GM12864 (cell line): ENCODE measurements at places on chromosomes 4 and X.

DNA sequence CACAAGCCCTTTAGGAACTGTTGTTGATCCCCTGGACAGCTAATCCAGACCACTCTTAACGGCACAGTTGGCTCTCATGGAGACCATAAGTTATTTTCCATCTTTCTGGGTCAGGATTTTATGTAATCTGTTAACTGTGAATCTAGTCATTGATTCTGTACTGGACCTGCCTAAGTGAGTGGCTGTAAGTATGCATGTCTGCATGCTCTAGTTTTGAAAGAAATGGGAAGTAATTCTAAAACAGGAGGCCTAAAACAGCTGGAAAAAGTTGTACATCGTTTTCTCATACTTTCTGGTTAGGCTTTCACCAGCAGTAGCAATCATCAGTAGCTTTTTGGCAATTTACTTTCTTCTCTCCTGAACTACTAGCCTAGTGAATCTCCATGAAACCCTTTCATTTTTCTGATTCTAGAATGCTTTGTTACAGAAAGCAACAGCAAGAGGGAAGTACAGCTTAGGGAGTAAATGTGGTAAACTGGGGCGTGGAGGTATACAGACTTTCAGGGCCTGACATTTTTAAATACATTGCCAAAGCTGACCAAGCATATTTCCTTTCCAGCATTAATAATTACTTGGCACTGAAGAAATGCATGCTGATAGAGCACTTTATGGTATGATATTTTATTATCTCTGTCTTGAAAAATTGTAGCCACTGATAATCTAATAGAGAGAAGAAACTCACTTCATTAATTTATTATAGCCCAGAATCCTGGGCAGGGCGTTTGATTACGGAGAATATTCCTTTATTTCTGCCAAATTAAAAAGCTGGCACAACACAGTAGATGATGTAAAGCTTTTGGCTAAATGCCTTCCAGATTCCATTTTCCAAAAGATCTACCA, 202.7 kb downstream of the BANK1 start:
- DNase-seq = no peak

DNA sequence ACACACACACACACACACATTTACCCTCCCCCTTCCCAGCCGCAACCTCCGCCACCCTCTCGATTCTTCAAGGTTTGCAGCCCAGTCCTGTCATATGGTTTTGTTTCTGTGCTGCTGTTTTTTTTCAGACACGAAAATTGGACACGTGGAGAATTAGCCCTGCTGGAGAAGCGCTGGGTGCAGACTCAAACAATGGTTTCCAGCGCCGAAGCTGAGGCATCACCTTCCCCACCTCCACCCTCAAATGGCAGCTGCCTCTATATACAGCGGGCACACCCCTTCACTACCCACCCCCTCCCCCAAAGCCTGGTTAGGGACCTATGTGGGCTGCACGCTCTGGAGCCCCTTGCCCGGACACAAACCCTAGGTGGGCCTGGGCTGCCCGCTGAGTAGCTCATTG, 87.9 kb downstream of the BCOR start:
- no peak for DNase-seq

DNA sequence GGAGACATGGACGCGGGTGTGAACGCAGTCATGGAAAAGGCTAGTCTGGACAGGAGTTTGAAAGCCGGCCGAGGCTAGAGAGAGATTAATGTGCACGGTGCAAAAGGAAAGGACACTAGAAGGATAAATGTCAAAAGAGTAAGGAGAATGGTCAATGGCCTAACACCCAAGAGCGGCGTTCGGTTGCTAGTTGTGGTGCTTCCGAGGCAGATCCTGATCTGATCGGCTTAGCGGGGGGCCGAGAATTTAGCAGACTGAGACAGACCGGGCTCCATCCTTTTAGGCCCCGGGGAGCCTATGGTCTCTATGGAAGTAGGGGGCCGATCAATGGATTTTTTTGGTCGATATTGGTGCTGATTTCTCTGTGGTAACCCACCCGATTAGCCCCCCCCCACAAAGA, 6.9 kb downstream of the GAGE10 start:
- no peak for DNase-seq

DNA sequence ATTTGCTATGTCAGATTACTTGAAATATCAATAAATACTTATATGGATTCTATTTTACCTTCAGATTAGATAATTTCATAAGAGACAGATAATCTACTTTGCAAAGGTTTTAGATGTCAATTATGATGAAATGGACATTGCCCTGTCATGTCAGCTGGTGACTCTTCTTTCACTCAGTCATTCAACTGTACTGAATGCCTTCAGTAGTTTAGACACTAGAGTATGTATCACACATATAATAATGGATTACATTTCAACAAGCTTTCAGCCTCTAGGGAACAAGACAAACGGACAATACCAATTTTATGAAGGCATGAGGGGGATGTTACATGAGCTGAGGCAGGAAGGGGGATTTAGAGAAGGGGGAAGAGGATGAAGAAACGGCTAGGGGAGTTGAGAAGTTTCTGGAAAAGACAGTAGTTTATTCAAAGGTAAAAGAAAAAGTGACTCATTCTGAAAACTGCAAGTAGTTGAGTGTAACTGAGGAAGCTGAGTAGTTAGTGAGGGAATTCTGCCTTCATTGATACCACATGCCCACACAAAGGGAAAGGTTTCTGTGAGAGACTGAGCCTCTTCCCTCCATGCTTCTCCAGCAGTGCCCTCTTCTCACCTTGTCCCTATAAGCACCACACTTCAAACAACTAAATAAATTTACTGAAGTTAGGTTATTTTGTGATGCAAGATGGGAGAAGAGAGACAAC, 25.7 kb downstream of the SLC9B2 start:
- DNase-seq = no peak

- DNase-seq = no peak
Measured at GRCh38 chr4:73211968-73212367, 46.6 kb downstream of the ANKRD17 start.

GRCh38 chrX:129638917-129639316, 15.8 kb downstream of the APLN start:
- DNase-seq = no peak

DNA sequence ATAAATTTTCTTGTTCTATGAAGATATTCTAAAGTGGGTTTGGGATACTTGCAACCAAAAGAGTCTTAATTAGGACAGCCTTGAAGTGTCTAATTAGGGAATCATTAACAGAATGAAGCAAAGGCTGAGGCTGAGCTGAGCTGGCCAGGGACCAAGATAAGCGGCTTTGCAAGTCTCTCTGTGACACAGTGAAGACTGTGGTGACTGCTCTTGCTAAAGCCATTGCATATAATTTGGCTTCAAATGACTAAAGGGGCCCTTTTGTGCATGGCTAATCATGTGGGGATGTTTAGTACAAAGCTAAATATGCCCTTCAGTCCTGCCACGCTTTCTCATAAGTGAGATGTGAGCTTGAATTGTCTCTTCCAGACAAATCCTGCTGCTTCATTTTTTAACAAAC, 31.2 kb upstream of the GYPA start:
- no peak for DNase-seq

GRCh38 chrX:8139716-8140115, 31.4 kb downstream of the VCX2 start:
- DNase-seq = no peak

- no peak for DNase-seq
Measured at GRCh38 chrX:123093792-123094191, 90.3 kb upstream of the GRIA3 start.

DNA sequence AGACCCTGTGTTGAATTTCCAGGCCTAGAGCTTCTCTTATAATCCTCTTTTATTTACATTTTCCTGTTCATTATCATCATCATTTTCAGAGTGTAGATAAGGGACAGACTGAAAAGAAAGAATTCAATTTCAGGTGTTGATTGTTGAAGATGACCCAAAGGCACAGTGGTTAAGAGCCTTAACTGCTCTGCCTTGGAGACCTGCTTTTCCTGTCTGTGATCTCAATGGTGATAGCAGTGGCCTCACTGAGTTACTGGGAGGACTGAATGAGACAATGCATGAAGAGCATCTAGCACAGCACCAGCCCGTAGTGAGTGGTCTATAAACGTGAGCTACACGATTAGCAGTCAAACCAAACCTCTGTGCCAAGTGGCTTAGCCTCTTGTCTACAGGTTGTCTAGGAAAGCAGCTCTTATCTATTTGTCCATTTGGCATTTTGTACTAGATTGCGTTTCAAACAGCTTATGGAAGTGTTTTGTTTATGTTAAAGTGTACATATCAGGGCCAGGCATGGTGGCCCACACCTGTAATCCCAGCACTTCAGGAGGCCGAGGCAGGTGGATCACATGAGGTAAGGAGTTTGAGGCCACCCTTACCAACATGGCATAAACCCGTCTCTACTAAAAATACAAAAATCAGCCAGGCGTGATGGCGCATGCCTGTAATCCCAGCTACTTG, 41.5 kb downstream of the SETD7 start:
- no peak for DNase-seq

DNA sequence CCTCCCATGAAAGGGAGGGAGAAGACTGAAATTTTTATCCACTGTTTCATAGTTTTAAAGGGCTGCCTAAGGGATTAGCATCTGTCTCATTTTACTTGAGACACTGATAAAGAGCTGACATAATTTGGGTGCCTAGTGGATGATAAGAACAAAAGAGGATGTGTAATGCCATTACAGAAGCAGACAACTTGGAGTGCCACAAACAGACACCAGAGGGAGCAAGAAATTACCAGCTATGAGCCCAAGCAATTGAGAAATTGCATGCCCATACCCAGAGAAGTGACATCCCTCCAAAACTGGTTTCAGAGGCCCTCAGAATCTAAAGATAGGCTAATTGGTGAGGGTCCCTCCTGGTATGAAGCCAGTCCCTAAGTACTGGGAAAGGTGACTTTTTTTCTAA, 38.5 kb upstream of the POU3F4 start:
- DNase-seq = no peak

DNA sequence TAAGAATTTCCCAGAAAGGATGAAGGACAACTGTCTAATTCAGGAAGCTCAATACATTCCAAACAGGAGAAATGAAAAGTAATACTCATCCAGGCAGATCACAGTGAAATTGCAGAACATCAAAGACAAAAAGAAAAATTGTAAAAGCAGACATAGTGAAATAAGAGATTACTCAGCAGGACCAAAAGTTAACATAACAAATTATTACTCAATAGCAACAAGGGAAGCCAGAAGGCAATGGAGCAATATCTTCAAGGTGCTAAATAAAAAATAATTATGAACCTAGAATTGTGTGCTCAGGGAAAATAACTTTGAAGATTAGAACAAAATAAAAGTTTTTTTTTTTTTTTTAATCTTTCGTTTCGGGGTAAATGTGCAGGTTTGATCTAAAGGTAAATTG, 30.5 kb upstream of the ENPP6 start:
- no peak for DNase-seq

GRCh38 chr4:23923141-23923540, 33.3 kb upstream of the PPARGC1A start:
- DNase-seq = no peak

DNA sequence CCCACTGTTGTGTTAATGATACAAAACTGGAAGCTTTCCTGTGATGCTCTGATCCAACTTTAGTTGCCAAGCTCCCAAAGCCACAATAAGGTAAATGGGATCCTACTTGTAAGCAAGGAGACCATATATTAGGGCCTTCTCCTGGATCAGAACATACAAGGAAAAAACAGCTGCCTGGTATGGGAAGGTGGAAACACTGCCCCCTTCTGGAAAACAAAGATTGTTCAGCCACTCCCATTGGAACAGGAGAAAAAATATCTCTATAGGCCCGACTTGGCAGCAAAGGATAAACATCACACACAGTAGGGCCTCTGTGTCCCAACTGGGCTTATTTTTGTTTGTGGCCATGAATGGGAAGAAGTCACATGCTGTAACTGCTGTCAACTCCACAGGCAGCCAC, 166.5 kb downstream of the TBX22 start:
- DNase-seq = no peak

DNA sequence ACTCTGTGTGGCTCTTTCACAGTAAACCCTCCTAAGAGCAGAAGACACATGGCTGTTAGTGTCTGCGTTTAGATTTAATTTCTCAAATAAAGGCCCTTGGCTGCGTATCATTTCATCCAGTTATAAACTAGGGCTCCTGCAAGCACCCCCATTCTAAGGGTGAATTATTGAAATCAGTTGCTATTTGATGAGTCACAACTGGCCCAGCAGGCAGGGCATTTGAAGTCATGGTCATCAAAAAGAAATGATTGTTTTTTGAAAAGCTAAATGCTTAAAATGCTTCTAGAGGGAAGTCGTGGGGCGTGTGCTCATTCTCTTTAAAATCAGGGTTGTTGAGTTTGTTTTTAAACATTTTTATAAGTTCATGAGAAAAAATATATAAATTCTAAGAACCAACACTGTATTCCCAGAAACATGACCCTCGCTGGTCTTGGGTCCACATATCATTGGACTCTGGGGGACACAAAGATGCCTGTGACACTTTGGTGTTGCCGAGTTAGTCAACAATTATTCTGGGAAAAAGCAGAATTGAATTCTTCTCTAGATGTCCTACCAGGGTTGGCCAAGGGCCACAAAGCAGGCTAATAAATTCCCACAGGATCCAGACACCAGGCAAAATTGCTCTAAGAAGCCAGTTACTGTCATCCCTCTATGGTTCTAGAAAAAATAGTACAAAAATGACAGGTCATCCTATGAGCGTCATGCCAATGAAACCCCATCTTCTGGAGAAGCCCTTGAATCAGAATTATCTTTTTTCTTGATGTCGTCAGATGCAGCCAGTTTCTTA, 99.5 kb upstream of the MYOZ2 start:
- no peak for DNase-seq

DNA sequence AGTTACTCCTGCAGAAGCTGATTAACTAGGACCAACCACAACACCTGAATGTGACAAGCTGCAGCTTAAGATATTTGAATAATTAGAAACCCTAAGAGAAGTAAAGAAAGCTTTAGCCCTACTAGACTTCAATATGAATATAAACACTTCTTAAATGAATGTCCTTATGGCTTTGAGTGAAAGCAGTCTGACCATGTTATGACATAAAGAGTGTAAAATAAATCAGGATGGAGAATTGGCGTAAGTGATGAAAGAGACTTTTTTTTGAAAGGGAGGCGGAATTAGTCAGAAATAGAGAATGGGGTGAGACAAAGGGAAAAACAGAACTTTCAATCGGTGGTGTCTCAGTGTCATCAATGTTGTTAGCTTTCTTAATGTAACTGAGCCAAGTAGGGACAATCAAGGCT, 117.2 kb upstream of the MAGEB16 start:
- no peak for DNase-seq

- no peak for DNase-seq
Measured at GRCh38 chr4:55884093-55884850, 30.8 kb downstream of the EXOC1 start.

- no peak for DNase-seq
Measured at GRCh38 chr4:41644915-41645295, 103.6 kb downstream of the PHOX2B start.

DNA sequence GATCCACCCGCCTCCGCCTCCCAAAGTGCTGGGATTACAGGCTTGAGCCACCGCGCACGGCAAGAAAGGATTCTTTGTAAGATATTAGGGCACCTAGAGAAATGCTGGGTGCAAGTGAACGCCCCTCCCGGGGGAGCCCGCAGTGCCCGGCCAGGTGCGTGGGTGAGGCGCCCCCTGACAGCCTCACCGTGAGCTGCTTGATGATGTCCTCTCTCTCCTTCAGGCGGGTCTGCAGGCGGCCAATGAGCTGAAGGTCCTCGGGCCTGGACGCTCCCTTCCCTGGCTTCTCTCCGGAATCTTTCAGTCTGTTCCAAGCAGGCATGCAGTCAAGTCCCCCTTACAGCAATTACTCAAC, 21.9 kb downstream of the MED28 start:
- no peak for DNase-seq
